Kidney epithelial cell (primary cell): ENCODE measurements at places on chromosomes 2 and 18.
A peak's percentile ranks its signal among the peaks of the same experiment; 100 is the strongest.

GRCh38 chr2:24457696-24458386 lies 33.2 kb upstream of the NCOA1 start:
- DNase-seq: no peak

DNA sequence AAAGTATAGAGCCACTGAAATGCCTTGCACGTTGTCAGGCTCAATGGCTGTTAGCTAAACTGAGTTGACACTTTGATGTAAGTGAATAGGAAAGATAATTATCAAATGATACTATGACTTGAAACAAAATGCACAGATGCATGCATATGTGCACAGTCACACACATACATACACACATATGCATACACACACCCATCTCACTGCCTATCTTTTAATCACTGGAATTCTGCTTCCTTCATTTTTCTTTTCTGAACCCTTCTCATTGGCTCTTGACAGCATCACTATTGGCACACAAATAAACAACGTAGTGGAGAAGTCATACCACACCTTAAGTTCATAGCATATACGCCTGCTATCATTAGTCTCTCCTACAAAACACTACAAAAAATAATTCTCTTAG lies 154.9 kb upstream of the NCKAP5 start:
- DNase-seq: no peak

- DNase-seq: no peak
Observed at GRCh38 chr18:68874361-68874760, 76.5 kb downstream of the CCDC102B start.

- no peak for DNase-seq
Observed at GRCh38 chr2:33168922-33169321, 222.2 kb downstream of the LTBP1 start.

DNA sequence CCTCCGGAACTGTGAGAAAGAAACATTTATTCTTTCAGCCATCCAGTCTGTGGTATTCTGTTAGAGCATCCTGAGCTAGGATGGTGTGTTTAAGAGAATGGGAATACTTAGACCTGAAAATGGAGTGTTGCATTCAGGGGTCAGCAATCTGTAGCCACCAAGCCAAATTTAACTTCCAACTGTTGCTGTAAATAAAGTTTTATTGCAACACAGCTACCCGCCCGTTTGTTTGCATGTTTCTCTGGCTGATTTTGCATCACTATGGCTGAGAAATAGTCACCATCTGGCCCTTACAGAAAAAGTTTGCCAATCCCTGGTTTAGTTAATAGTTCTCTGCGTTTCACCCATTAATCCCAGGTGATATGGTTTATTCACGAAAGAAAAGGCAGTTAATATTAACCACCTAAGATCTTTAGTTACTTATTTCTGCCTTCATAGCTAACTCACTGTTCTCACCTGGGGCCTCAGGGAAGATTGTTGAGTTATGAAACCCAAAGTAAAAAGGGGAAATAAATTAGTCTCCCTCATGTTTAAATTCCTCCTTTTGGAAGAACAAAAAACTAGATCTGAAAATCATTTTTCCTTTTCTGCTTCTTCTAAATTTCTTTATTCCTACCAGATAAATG lies 9.5 kb upstream of the CYS1 start:
- no peak for DNase-seq

DNA sequence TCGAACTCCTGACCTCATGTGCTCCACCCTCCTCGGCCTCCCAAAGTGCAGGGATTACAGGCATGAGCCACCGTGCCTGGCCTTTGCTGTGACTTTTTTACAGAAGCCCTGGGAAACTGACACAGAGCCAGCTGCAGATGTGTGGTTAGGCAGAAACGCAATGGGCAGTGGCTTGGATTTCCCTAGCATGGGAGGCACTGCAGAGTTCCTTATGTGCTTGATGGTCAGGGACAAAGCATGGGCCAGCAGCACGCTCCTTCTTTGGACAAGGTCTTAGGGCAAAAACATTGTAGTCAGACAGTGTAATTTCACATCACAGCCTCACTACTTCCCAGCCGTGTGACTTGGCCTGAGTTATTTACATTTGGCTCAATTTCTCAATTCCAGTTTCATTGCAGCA lies 153.9 kb downstream of the RNF144A start:
- DNase-seq: no peak

GRCh38 chr2:62765619-62766376 lies 60.3 kb downstream of the EHBP1 start:
- DNase-seq: no peak

- no peak for DNase-seq
Observed at GRCh38 chr2:200976710-200977109, 13.2 kb upstream of the ORC2 start.

DNA sequence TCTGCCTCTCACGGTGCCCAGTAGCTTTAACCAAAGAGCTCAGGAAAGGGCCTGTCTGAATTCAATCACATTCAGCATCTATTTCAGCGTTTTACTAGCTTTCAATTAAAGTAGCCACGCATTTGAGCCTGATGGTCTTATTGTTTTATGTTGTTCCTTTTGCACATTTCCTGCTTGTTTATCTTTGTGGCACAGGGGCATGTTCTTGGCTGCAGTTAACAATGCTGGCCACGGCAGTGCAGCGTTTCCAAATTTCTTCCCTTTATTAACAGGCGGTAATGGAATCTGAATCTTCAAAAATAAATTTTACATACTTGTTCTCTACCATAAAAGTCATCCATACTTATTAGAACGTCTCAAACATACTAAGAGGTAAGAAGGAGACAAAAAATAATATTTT lies 46.2 kb downstream of the HPCAL1 start:
- no peak for DNase-seq

- DNase-seq: no peak
Observed at GRCh38 chr2:221429741-221430491, 142.2 kb downstream of the EPHA4 start.

- no peak for DNase-seq
Observed at GRCh38 chr2:100563407-100564247, 834 bp downstream of the PDCL3 start.

DNA sequence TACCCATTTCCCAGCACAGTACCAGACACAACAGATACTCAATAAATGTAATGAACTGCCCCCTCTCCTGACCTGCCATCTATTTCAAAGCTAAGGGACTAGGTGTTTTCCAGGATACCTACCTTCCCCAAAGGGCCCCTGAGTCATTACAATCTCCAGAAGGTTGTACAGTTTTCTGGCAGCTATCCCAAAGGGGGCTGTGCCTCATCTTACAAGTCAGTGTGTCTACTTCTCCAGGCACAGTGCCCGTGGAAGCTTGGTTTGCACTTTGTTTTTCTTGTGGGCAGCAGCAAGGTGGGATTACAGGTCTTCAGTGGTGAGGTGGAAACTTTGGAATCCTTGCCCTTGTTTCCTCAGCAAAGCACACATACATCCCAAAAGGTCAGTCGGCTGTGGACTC lies 62.8 kb upstream of the CYP26B1 start:
- no peak for DNase-seq

DNA sequence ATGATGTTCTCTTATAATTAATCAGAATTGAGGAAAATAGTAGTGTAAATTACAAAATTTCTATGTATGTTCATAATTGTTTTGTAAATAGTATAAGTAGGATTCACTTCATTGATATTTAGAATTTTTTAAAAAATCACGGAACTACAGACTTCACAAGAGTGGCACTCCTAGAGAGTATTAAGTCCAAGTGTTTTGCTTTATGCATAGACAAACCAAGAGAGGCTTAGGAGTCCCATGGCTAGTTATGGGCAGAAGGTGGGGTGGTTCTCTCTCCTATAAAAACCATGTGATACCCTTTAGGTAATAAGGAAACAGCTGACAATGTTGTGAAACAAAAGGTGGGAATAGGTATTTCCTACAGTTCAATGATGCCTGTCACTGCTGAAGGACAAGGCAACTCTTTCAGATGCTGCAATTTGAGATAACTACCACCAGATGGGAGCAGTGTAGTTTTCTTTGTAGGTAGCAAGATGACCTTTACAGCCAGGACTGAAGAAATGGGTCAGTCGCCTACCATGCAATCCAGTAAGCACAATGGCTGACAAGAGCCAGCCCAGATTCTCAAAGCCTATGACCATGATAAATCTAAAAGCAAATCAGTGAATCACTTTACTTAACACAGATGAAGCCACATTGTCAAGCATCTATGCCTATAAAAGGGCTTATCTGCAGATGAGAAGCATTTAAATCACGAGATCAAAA lies 83.9 kb downstream of the AAK1 start:
- peak; percentile 44 for DNase-seq

DNA sequence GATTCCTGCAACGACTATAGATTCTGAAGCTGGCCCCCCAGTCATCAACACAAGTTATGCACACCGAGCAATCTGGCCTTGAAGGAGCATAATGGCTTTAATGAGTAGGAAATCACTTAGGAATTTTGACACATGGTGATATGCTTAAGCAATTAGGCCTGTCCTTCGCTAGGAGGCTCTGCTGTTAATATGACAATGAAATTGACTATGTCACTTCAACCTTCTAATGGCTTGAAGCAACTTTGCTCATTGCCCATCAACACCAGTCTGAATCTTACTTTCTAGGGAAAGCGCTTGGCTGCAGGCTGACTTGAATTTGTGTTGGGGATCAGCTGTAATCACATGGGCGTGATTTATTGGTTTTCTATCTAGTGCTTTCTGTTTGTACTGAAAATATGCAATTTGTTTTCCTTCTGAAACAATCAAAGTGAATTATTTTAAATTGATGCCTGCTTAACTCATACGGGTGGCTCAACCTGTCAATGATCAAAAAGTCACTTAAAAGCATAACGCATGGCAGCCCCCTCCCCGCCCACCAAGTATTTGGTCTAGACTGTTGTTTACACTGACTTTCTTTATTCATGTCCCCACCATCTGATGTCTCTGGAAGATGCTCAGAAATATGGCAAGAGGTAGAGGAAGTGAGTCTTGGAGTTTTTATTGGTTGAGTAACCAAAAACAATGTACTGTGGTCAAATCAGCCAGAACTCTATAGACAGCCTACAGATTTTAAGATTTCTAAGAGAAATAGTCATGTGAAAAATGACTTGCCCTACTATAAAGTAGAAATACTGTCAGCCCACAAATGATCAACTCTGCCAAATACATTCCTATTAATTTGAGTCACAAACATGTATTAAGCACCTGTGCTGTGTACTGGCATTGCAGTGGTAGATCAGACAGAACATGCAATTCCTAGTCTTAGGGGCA lies 344.9 kb downstream of the RBM43 start:
- DNase-seq: peak; percentile 56

GRCh38 chr2:230097841-230098240 lies 29.1 kb upstream of the SLC16A14 start:
- DNase-seq: no peak
